ENCODE measurements at places on chromosomes 13 and 19.

DNA sequence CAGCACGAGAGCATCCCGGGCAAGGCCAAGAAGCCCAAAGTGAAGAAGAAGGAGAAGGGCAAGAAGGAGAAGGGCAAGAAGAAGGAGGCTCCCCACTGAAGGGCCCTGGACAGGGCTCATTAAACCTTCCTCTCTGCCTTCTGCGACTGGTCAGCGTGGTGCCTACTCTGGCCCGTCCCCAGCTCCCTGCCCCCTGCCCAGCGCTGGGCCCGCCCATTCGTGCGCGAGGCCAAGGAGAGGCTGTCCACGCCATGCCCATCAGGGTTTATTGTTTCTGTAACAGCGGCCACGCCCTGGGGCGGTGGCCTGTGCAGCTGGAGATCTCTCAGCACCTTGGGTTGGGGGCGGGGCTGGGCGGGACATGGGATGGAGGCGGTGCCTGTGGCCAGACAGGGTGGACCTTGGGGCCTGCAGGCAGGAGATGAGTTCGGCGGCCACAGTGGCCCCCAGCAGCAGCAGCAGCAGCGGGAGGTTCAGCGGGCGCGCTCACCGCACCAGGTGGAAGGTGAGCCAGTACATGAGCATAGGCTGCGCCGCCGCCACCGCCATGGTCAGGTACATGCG lies 897 bp downstream of the C19orf33 start:
- DNase-seq, result peak; percentile 94

DNA sequence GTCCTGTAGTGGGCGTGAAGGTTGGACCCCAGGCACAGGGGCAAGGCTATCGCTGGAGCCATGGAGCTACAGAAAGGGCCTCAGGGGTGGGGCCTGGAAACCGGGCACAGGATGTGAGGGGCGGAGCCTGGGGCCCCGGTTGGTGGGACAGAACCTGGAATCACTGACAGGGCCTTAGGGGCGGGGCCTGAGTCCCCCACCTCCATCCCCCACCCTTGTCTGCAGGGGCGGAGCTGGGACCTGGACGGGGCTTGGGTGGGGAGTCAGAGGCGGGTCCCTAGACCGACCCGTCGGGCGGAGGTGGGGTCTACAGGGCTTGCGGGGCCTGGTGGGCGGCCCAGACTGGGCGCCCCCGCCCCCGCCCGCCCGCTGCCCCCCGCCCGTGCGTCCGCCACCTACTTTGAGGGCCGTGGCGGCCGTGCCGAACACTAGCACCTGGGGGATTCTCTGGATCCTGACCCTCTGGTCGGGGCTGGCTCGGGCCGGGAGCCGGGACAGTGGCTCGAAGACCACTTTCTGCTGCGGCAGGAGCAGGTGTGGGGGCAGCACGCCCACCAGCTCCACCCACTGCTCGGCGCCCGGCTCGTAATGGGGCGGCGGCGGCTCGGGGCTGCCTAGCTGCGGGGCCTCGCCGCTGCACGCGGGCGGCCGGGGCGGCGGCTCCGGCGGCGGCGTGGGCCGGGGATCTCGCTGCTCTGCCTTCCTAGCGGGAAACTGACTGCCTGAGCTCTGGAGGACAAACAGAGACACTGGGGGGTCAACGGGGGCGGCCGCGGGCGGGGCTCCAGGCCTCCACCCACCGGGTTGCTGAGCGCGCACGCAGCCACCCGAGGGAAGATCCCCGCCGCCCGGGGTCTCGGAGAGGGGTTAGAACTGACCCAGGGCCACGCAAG lies 26.3 kb downstream of the DCAF15 start:
- DNase-seq, result peak; percentile 98

GRCh38 chr13:79376843-79377242 lies 29.2 kb downstream of the RBM26 start:
- DNase-seq, result no peak

- DNase-seq, result no peak
Measured at GRCh38 chr19:52938761-52939160, 15.5 kb upstream of the ZNF888 start.

GRCh38 chr13:111011899-111012298 lies 97.0 kb upstream of the ANKRD10 start:
- no peak for DNase-seq

GRCh38 chr19:48469934-48470680 lies 938 bp downstream of the CYTH2 start:
- no peak for DNase-seq

GRCh38 chr13:52969373-52969772 lies 59.2 kb upstream of the OLFM4 start:
- no peak for DNase-seq

GRCh38 chr19:5977222-5977784 lies 637 bp downstream of the RANBP3 start:
- DNase-seq, result no peak

- no peak for DNase-seq
Measured at GRCh38 chr19:29764361-29764760, 47.4 kb upstream of the CCNE1 start.

- DNase-seq, result no peak
Measured at GRCh38 chr13:98595134-98595533, 18.2 kb upstream of the STK24 start.

- peak; percentile 52 for DNase-seq
Measured at GRCh38 chr19:4647676-4648644, 8.6 kb downstream of the TNFAIP8L1 start.

GRCh38 chr19:29040292-29040691 lies 172.7 kb downstream of the UQCRFS1 start:
- DNase-seq, result no peak

DNA sequence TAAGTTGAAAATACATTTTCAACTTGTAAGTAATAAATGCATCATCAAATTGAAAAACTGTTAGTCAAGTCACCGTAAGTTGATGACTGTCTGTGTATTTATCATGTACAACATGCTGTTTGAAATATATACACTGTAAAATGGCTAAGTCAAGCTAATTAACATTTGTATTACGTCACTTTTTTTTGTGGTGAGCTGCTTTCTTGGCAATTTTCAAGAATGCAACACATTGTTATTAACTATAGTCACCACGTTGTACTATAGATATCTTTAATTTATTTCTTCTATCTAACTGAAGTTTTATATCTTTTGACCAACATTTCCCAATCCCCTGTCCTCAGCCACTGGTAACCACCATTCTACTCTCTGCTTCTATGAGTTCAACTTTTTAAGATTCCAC lies 57.0 kb downstream of the RBM26 start:
- no peak for DNase-seq

DNA sequence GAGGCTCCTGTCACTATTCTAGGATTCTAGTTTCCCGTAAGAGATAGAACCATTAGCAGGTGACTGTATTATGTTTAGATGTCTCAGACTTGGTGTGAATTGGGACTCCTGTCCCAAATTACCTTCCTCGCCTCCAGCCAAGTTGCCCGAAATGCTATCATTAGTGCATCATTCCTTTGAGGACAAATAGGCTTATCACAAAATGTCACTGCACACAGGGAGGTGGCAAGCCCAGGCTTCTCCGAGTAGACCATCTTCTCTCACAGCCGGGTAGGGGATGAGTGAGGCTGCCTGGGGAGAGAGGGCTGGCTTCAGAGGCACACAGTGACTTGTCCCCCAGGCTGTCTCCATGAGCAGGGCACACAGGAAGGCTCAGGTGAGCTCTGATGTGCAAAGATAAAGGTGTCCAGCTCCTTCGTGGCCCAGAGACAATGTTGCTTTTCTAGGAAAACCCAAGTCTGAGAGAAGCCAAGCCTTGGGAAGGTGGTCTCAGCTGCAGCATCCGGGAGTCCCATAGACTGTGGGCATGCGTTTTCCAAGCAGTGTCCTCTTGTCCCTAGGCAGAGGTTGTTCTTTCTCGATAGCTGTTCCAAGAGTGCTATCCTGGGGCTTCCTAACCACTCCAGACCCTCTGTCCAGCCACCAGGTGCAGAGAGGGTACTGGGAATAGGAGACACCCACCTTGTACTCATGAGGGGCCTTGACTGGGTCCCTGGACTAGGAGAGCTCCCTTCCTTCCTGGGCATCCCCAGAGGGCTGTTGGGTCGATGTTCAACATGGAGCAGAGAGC lies 163.1 kb upstream of the TSHZ3 start:
- DNase-seq, result no peak

GRCh38 chr13:20901668-20902437 lies 693 bp downstream of the XPO4 start:
- peak; percentile 77 for DNase-seq

GRCh38 chr13:31803311-31803710 lies 64.0 kb downstream of the RXFP2 start:
- DNase-seq, result no peak

DNA sequence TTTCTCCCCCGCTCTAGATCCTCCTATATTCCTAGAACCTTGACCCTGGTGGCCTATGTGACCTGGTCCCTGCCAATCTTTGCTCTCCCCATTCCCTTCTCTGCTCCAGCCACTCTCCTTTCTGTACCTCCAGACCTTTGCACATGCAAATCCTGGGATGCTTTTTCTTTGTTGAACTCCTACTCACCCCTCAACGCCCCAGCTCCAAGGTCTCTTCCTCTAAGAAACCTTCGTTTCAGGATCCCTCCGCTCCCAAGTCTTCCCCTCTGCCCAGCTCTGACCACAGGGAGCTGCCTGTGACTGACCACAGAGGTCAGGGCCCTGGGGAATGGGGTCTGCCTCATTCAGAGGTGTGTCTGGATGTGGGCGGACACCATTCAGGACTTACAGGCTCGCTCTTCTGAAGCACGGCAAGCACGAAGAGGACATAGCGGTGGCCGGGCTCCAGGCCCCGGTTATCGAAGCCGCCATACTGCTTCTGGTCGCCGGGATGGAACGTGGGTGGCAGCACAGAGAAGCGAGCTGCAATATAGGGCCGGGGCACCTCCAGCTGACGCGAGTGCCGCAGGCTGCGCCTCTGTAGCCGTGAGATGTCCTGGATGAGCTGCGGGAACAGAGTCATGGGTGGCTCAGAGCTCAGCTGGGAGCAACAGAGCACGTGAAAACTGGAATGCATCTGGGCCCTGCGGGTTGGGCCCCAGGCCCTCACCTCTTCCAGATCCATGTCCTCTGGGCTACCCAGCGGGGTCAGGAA lies 120.9 kb downstream of the PTPRS start:
- no peak for DNase-seq

GRCh38 chr19:49129238-49129583 lies 9.9 kb downstream of the PPFIA3 start:
- peak; percentile 31 for DNase-seq

- no peak for DNase-seq
Measured at GRCh38 chr13:101535192-101535746, 82.8 kb downstream of the ITGBL1 start.

- DNase-seq, result no peak
Measured at GRCh38 chr19:16379521-16380313, 55.1 kb downstream of the KLF2 start.

DNA sequence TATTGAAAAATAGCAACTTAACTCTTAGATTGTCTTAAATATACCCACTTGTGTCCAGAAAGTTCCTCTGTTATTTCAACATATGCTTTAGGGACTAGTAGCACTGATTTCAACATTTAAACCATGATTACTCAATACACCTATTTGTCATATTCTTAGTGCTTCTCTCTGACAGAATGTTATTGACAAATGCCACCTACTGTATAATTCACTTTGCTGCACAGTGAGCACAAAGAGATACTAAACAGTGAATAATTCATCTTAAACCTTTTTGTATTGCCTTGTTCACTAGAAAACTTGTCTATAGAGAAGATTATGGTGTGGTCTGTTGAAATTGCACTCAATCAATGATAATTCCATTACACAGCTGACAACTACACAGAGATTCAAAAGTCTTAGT lies 692.6 kb downstream of the PCDH17 start:
- DNase-seq, result no peak

All from mesendoderm (in vitro differentiated cells).